NCI-H524 (cell line): ENCODE measurements at places on chromosomes 11 and 22.
A peak's percentile ranks its signal among the peaks of the same experiment; 100 is the strongest.

- DNase-seq, result no peak
Observed at GRCh38 chr11:76787911-76788596, 4.9 kb downstream of the TSKU start.

DNA sequence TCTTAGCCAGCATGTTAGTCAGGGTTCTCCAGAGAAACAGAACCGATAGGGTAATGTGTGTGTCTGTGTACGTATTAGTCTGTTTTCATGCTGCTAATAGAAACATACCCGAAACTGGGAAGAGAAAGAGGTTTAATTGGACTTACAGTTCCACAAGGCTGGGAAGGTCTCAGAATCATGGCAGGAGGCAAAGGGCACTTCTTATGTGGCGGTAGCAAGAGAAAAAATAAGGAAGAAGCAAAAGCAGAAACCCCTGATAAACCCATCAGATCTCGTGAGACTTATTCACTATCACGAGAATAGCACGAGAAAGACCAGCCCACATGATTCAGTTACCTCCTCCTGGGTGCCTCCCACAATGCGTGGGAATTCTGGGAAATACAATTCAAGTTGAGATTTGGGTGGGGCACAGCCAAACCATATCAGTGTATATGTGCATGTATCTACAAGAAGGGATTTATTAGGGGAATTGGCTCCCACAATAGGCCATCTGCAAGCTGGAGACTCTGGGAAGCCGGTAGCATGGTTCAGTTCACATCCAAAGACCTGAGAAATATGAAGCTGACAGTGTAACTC is 173.7 kb upstream of the NECTIN1 start:
- DNase-seq, result no peak

- DNase-seq, result no peak
Observed at GRCh38 chr11:19614370-19614940, 98.2 kb upstream of the NAV2 start.

GRCh38 chr22:43488031-43488866 is 76.4 kb downstream of the MPPED1 start:
- DNase-seq, result no peak

DNA sequence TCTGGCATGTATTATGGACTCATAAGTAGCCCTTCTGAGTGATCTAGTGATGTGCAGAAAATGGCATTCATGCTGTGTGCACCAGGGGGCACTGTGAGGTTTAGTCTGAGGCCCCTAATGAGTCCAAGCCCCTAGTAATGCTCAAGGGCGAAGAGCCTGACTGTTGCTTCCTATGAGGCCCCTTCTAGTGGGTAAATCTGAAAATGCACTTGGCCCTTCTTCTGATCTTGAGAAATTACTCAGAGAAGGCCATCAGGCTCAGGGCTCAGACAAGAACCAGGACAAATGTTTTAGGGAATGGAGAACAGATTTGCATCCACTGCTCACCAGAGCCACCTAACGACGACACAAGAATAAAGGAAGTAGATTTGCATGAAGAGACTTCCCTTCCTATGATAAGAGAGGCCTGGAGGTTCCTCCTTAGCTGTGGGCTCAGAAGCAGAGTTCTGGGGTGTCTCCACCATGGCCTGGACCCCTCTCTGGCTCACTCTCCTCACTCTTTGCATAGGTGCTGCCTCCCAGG is 75.8 kb downstream of the GGTLC2 start:
- peak; percentile 54 for DNase-seq

- no peak for DNase-seq
Observed at GRCh38 chr11:36130401-36130800, 158.8 kb downstream of the COMMD9 start.

DNA sequence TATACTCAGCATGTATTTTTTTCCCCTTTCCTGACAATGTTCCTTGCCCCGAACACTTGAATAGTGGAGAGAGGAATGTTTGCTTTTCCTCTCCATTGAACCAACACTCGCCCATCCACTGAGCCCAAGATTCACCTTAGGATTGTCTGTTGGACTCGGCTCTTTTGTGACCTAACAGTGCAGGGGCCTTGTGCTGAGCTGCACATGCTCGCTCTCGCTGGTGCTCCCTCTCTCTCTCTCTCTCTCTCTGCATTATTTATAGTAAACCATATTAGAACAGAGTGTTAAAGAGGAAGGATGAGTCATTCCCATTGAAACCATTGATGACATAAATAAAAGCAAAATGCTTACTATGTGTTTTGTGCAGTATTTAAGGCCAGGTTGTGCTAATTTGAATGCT is 20.7 kb downstream of the ZBTB16 start:
- no peak for DNase-seq

GRCh38 chr11:119258180-119258579 is 52.0 kb downstream of the CBL start:
- no peak for DNase-seq

DNA sequence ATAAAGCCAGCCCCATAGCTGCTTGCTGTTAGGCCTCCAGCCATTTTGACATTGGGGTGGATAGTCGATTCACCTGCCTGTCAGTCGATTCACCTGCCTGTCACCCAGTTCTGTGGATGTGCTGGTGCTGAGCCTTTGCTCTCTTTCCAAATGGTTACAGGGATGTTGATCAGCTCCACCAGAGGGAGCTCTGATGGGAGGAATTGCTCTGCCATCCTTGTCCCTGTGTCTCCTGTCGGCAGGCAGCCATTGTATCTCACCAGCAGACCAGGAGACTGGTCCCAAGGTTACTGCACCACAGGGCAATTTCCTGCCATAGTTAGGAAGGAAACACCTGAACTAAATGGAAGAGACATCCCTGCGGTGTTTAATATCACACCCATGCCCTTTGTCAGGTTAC is 6.1 kb downstream of the MPEG1 start:
- DNase-seq, result no peak
